ENCODE measurements at places on chromosomes 4 and X.

GRCh38 chr4:184695178-184695896, 38.6 kb downstream of the CENPU start:
- DNase-seq = no peak

- DNase-seq = no peak
Measured at GRCh38 chr4:37463033-37463856, 218.7 kb downstream of the NWD2 start.

GRCh38 chr4:165631912-165632311, 241.1 kb upstream of the TLL1 start:
- DNase-seq = no peak

GRCh38 chr4:6929812-6930464, 20.3 kb downstream of the TBC1D14 start:
- no peak for DNase-seq

DNA sequence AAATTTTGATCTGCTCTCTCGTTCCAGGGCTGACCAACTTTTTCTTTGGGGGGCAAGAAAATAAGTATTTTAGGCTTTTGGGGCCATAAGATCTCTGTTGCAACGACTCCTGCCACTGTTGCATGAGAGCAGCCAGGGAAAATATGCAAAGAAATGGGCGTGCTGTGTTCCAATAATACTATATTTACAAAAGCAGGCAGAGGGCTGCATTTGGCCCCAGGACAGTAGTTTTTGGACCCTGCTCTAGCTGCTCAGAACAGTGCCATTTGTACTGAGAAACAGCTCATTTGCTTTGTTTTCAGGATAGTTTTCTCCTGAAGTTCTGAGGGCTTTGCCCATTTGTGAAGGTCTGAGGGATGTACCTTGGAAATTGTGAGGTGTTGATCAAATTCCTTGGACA, 135.1 kb upstream of the MBNL3 start:
- no peak for DNase-seq

- DNase-seq = no peak
Measured at GRCh38 chr4:61308033-61308432, 107.9 kb downstream of the ADGRL3 start.

DNA sequence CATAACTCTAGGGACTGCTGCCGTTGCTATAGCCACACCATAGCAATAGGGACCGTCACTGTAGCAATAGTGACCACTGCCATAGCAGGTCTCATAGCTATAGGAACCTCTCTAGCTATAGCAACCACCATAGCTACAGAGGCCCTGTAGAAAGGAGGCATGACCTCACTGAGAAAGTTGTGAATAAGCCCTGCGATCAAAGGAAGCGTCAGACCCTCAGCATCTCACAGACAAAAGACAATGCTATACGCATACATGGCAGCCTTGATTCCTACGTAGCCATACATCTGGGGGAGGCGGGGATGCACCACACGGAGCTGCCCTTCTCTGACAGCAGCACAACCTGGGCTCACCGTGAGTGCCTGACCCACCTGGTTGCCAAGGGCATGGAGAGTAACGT, 88.5 kb downstream of the MTMR1 start:
- no peak for DNase-seq
